Activated CD8-positive, alpha-beta memory T cell treated with anti-CD3 and anti-CD28 coated beads for 4 hours (primary cell): ENCODE measurements at places on chromosomes 2 and 18.

DNA sequence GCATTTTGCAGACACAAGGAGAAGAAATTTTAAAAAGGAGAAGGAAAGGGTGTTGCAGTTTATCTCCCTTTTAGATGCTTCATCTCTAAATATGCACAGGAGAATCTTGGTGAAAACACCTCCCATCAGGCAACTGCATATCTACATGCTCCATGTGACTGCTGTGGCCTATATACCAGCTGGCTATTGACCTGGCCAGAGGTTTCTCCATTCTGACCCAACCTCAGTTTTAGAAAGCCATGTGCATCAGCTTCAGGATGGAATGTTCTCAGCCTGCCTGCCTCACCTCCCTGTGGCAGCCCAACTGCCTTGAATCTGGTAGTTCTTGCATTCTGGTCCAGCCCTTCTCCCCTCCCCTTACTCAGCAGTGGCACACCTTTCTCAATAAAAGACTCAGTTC is 1958.8 kb upstream of the CELF4 start:
- no peak for DNase-seq

DNA sequence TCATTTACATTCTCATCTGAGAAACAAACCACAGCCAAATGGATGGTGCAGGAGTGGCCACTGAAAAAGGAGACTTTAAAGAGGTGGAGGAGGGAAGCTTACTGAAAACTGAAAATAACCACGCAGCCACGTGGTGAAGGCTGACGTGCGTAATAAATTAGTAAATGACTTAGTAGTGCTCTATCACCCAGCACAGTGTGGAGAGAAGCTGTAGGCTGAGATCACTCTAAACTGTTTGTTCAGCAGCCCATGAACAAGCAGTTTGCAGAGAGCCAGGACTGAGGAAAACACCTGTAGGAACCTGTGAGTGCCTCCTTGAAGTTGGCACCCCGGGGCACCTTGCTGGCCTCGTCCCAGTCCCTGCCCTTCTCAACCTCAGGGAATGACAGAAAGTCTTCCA is 193.0 kb downstream of the TXNL1 start:
- no peak for DNase-seq

GRCh38 chr2:190530248-190530900 is 4.1 kb downstream of the NEMP2 start:
- no peak for DNase-seq

DNA sequence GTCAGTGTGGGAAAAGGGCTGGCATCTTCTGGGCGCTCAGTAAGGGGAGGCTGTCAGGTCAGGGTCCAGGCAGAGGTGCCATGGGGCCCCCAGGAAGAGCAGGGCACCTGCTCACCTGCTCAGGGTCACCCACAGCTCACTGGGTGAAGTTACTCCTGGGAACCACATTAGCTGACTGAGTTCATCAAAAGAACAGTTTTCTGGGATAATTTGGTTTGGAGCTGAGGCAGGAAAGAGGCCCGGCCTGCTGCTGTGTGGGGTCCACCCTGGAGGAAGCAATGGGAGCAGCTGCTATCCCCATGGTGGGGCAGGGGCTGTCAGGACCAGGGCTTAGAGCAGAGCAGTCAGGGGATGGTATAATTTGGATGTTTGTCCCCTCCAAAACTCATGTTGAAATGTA is 97.2 kb upstream of the GPC1 start:
- no peak for DNase-seq

GRCh38 chr18:1124495-1124894 is 219.8 kb downstream of the ADCYAP1 start:
- no peak for DNase-seq

GRCh38 chr18:46155641-46156051 is 51.5 kb downstream of the HAUS1 start:
- no peak for DNase-seq

DNA sequence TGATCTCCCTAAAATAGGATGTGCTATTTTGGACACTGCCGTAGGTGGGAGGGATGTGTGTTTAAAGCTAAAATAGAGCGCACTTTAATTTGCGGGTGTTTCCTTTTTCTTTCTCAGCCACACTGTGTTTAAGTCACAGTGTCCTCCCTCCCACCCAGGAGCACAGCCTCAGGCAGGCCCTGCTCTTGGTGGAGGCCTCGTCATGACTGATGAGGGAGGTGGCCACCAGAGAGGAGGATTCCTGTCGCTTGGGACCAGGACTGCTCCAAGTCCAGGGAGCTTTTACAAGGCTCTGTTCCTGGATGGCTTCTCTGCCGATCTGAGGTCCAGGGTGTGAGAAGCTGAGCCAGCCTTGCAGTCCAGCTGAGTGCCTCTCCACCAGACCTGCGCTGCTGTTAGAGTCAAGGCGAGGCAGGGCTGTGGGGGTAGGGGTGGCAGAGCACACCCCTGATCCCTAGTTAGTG is 33.5 kb downstream of the INPP4A start:
- no peak for DNase-seq

- no peak for DNase-seq
Observed at GRCh38 chr2:105590780-105591660, 153.7 kb upstream of the NCK2 start.

DNA sequence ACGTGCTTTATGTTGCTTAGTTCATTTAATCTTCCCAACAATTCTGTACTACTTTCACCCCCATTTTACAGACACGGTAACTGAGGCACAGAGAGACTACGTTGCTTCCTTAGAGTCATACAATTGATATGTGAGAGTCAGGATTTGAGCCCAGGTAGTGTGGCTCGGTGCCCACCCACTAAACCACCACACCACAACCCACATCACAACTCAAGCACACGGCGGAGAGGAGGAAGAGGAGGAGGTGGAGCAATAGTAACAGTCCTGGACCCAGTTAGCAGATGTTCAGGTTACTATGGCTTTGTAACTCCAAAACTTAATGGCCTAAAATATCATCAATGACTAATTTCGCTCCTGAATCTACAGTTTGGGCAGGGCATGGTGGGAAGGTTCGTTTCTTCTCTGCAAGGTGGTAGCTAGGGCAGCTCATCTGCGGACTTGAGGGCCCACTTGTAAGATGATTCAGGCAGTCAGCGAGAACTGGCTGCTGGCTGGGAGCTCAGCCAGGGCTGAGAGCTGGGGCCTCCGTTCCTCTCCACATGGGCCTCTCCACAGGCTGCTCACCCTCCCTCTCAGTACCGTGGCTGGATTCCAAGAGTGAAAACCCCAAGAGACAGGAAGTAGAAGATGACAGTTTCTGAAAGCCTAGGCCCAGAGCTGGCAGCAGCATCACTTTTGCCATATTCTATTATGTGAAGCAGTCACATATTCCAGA is 167.1 kb downstream of the ZFP36L2 start:
- DNase-seq = no peak
